Esophagus squamous epithelium (tissue), 5 donors: ENCODE measurements at places on chromosomes 3 and 15.

GRCh38 chr3:72985576-72985975 lies 11.0 kb upstream of the PPP4R2 start:
- DNase-seq, result no peak

DNA sequence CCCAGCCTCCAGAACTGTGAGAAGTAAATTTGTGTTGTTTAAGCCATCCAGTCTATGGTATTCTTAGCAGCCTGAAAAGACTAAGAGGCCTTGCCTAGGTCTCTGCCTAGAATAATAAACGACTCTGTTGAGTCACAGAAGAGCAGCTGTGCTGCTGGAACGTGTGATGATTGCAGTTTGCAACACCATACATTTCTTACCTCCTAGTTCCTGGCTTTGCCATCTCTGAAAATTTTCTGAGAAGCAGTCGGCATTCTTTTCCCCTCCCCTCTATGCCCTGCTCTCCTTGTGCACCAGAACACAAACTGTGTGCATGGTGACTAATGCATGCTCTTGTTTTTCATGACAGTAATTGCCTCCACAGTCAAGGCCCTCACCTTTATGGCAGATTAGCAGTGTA lies 301.3 kb downstream of the IL20RB start:
- DNase-seq, result no peak

DNA sequence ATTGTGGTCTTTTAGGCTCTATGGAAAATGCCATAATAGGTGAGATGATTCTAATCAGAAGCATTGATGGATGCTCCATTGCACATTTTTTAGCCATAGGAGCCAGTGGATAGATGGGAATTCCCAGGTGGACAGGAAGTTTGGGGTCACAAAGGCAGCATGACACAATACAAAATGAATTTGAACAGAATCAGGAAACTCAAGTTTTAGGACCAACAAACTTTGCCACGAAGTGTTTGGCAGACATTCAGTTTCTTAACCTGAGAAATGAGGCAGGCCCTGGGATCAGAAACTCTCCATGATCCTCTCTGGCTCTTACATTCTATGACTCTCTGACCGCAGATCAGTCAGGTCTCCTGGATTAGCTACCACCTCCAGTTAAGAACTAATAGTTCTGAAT lies 275.4 kb downstream of the TIGIT start:
- DNase-seq, result no peak

DNA sequence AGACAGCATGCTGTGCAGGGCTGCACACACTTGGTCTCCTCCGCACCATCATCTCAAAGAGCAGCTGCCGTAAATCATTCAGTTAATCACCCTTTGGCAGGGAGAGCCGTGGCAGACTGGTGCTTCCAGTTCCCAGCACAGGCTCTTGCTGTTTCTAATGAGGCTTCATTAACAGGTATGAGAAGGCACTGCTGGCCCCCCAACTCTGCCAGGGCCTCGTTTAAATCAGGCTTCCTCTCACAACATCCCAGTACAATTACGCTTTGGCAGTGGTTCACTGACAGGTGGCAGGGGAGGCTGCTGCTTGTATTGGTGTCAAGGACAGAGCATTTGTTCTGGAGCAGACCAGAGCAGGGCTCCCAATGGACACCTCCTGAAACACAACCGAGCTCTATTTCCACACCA lies 77.1 kb downstream of the BFSP2 start:
- DNase-seq, result no peak

GRCh38 chr3:13069495-13069894 lies 3.7 kb downstream of the IQSEC1 start:
- DNase-seq, result no peak

DNA sequence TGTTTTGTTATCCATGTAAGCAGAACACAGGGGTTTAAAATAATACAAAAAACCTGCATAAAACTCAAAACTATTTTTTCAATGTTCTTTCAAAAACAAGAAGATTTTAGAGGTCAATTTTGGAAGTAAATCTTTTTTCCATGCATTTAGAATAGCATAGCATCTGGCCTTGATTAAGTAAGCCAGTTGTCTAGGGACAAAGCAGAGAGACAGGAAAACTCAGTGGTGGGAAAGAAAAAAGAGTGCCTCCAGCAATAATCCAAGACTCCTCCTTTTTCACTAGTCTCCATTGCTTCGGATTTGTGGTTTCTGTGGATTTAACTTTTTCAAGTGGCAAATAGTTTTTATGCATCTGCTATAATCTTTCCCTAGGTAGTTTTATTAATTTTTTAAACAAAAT lies 88.9 kb downstream of the SUCNR1 start:
- no peak for DNase-seq

DNA sequence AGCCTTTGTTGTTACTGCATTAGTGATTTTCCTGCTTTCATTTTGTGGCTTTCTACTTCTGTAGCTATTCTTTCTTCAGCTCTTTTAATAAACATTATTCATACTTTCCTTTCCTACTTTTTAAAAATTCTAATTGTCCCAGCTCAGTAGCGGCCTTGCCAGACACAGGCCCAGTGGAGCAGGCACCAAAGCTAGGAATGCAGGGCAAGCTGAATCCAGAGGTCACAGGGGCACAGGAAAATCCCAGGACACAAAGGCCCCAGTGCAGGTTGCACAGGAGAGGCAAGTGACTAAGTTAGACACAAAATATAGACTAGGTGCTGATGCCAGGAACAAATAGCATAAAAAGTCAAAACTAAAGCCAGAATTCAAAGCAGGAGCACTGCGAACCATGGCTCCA lies 49.0 kb upstream of the CCDC80 start:
- no peak for DNase-seq

DNA sequence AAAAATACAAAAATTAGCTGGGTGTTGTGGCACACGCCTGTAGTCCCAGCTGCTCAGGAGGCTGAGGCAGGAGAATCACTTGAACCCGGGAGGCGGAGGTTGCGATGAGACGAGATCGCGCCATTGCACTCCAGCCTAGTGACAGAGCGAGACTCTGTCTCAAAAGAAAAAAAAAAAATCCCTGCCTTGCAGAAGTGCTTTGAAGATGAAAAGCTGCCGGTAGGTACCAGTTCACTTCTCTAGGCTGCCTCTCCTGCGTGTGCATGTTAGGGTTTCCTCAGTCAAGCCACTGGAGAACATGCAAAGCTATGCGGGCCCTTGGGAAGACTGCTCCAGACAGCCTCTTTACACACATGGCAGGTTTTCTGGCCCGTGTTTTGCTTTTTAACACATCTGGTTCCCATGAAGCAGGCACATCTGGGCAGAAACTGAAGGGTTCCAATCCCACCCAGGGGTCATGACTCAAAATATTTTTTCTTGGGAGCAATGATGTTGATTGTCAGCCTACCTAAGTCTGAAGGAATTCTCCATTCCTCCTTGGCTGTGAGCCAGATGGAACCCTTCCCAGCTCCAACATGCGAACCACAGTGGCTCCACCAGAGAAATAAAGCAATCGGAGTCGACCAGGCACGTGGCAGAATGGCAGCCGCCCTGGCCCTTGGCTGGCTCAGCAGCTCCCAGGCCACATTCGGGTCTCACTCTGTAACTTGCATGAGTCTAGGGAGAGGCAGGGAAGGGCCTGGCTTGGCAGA lies 29.6 kb downstream of the MGLL start:
- DNase-seq, result no peak

DNA sequence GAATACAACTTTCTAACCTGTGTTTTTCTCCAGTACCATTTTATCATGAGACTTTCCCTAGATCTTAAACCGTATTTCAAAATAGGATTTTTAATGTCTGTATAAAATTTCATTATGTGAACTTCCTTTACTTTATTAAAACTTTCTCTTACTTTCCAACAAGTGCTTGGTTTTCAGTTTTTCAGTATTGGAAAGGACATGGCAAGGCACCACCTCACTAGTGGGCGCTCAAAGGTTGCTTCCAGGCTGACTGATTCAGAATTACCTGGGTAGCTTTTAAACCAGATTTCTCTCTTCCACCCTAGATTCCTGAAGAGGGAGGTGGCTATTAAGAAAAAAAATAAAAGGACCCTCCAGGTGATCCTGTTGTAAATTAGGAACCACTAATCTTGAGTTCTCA lies 236.6 kb downstream of the SOX2 start:
- DNase-seq, result no peak

DNA sequence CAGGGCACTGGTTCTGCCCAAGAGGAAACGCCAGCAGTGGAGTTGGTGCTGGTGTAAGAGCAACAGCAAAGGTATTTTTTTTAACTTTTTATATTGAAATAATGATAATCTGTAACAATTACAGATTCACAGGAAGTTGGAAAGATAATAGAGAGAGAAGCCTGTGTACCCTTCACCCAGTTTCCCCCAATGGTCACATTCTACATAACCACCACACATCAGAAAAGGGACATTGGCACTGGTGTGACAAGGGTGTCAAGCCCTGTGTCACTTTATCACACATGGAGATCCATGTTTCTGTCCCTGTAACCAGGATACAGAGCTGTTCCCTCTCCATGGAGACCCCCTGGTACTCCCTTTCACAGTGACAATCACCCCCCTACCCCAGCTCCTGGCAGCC lies 9.1 kb upstream of the PLXNA1 start:
- no peak for DNase-seq

- no peak for DNase-seq
Measured at GRCh38 chr3:106725566-106725965, 651.7 kb upstream of the CCDC54 start.

DNA sequence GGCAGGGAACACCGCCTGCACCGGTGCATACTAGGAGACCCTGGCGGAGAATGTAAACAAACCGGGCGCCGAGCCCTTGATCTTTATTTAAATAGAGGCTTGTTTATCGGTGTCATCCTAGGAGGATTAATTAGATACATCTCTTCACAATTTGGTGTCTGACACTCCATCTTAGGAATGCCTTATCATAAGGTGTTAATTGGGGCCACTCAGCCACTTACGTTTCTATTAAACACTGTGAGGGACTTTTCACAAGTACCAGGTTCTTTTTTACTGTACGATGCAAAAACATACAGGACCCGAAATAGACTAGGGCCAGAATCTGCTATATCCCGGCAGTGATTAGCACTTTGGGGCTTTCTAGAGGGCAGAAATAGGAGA lies 8.0 kb downstream of the EOMES start:
- no peak for DNase-seq

DNA sequence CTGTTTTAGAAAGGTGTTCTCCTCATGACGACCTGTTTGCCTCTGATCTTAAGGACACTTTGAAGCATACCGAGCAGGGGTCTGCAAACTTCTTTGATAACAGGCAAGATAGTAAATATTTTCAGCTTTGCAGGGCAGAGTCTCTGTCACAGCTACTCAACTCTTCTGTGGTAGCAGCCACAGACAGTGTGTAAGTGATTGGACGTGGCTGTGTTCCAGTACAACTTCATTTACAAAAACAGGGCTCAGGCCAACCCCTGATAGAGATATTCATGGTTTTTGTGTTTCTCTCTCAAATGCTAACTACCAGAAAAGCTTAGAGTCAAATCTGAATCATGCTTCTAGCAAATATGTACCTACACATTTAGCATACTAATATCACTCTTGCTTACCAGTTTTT lies 51.5 kb downstream of the TGFBR2 start:
- DNase-seq, result no peak

- no peak for DNase-seq
Measured at GRCh38 chr15:40937762-40938535, 8.8 kb downstream of the DLL4 start.

DNA sequence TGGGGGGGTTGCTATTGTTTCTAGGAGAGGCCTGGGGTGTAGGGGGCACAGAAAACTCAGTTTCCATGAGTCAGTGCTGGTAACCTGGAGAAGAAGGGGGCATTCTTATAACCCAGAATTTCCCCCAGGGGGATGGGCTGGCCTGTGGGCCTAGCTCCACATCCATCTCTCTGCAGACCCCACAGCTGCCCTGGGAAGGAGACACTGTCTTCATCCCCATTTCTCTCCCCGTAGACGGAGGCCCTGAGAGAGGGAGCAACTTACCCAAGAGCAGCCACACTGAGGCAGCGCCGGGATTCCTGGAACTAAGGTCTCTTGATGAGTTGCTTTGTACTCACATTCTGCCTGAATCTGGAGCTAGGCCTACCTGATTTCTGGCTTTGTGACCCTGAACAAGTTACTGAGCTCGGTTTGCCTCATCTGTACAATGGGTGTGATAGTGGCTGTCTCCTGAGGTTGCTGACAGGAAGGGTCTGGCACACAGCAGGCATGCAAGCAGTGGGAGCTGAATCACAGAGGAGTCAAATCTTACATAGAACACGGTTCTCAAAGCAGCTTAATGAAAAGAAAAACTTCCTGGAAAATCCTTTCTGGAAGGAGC lies 55.0 kb upstream of the LCTL start:
- DNase-seq, result no peak

DNA sequence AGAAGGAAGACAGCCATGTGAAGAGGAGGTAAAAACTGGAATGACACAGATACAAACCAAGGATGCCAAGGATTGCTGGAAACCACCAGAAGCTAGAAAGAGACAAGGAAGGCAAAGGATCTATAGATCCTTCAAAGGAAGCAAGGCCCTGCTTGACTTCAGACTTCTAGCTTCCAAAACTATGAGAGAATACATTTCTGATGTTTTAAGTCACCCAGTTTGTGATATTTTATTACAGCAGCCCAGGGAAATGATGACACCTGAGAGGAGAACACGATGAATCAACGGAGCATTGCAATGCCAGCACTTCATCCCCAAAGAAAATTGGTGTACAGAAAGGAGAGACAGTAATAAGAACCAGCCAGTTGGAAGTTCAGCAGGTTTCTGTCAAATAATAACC lies 116.3 kb downstream of the MAGI1 start:
- no peak for DNase-seq

GRCh38 chr15:81948222-81948621 lies 97.6 kb downstream of the MEX3B start:
- no peak for DNase-seq

GRCh38 chr3:135576751-135577150 lies 388.8 kb upstream of the PPP2R3A start:
- no peak for DNase-seq

GRCh38 chr15:25719101-25719985 lies 143.8 kb downstream of the ATP10A start:
- DNase-seq, result no peak

DNA sequence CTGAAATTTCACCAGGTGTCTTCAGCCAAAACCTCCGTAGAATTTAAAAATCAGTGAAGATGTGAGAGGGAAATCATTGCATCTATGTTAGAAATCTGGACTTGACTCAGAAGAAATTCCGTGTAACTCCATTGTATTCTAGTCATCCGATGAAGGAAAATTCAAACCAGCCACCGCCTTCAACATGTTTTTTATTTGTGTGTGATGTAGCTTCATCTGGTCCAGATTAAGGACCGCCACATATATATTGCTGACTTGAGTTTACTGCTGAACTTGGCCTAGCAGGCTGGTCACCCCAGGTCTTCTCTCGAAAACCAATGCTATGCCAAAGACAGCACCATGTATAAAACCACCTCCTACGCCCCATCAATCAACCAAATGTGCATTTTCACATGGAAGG lies 120.9 kb downstream of the FOXP1 start:
- DNase-seq, result no peak

- no peak for DNase-seq
Measured at GRCh38 chr15:51765751-51766150, 14.4 kb downstream of the TMOD2 start.

- no peak for DNase-seq
Measured at GRCh38 chr3:32288819-32289218, 50.3 kb downstream of the CMTM8 start.

GRCh38 chr3:112610121-112610520 lies 30.8 kb downstream of the CCDC80 start:
- no peak for DNase-seq

GRCh38 chr3:162489853-162490252 lies 993.2 kb downstream of the OTOL1 start:
- no peak for DNase-seq
